ENCODE measurements at places on chromosomes 7 and 10.

- DNase-seq = no peak
These were observed 309.5 kb upstream of the NPVF start for GRCh38 chr7:25537662-25538375.

- DNase-seq = no peak
These were observed 349.8 kb downstream of the NXPH1 start for GRCh38 chr7:8783229-8783628.

DNA sequence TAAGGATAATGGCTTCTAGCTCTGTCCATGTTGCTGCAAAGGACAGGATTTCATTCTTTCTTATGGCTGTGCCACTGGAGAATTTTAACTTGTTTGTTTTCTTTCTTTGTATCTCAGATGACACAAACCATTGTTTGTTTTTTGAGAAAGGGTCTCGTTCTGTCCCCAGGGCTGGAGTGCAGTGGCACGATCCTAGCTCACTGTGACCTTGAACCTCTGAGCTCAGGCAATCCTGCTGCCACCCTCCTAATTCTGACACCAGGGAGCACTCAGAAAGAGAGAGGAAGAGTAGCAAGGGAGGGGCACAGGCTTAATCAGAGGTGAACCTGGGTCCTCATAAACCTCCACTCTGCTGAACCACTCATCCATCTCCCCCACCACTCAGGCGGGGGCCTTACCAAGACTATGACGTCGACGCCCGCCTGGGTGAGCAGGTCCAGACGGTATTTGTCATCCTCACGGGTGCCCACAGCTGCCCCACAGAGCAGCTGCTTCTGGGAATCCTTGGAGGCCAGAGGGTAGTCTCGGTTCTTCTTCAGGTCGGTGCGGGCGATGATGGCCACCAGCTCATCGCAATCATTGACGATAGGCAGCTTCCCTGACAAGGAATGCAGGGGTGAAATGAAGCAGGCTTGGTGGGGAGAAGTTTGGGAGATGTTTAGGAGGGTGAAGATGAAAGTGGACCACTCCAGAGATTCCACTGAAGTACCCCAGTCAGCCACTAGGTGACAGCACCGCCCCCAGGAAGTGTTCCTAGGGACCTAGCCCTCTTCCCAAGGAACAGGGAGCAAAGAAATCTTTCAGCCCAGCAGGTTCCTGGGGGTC, 11.6 kb downstream of the IMPDH1 start:
- peak; percentile 42 for DNase-seq

DNA sequence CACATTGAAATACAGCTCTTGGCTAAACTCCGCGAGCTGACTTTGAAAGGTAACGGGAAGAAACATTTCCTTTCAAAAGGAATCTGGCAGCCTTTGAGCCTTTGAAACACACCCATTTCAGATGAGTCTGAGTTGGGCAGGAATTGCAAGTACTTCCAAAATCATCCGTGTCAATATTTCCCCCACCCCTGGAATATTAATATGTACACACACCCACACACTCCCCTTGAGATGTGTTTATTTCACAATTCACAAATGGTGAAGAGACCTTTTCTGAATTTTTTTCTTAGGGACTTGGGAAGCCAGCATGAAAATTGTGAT, 438.7 kb upstream of the NRP1 start:
- no peak for DNase-seq

DNA sequence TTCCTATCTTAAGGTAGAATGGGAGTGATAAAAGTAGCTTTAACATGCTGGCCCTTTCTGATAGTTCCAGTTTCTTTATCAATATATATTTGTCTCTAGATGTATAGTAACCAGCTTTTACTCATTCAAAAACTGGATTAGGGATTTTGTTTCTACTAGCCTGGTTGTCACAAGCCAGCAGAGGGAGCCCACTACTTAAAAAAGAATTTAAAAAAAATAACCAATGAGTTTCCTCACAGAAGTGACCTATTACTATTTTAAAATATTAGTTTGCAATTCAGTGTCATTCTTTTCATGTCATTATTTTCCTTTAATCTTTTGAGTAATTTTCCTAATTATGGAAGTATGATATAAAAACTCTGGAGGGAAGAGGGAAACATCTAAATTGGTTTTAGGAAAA, 142.1 kb downstream of the PHTF2 start:
- peak; percentile 16 for DNase-seq

GRCh38 chr7:90250601-90251303, 5.8 kb downstream of the CFAP69 start:
- DNase-seq = no peak

GRCh38 chr7:23618241-23618640, 21.1 kb downstream of the CCDC126 start:
- no peak for DNase-seq

DNA sequence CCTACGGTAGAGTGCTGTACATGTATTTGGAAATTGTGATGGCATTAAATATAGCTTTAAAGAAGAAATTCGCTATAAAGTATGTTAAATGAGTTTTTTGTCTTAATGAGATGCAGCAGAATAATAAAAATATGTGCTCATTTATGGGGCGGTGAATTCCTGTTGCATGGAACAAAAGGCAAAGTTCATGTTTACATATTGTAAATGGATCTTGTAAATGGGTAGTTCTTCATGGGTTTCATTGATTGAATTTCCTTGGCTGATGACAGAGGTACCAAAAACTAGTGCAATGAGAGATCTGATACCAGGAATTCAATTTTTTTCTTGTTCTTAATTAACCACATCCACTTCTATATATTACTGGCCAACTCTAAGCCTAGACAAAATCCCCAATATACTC, 284.2 kb downstream of the SUGCT start:
- DNase-seq = no peak

DNA sequence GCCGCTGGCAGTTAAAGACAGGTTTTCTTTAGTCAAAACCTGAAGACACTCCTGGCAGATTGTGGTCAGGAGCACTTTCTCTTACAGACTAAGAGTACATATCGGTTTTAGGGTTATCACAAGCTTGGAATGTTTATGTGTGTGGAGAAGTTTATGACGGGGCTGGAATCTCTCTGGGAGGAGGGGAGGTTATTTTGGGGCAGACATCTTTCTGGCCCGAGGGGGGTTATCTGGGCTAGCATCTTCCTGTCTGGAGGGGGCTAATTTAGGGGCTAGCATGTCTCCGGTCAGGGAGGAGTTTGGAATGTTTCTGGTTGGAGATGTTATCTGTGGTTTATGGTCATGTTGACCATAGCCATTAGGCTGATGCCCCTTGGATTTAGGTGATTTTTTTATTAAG, 141.2 kb upstream of the KIF5B start:
- DNase-seq = no peak

- DNase-seq = no peak
These were observed 75.7 kb downstream of the CDH23 start for GRCh38 chr10:71472466-71472865.

DNA sequence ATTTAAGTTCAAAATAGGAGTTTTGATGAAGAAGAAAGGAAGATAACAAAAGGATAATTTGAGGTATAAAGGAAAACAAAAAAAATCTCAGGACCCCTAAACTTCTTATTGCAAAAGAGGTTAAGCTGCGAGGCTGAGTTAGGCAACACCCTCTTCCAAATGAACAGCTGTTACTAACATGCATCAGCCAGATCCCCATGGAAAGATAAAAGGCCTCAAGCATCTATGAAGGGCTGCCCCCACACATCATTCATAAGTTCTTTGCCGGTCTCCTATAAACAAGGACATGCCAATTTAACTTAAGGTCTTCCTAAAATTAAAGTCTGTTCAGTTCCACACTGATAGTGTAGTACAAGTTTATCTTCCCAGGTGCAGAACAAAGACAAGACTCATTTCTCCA, 75.8 kb upstream of the IMMP2L start:
- no peak for DNase-seq

DNA sequence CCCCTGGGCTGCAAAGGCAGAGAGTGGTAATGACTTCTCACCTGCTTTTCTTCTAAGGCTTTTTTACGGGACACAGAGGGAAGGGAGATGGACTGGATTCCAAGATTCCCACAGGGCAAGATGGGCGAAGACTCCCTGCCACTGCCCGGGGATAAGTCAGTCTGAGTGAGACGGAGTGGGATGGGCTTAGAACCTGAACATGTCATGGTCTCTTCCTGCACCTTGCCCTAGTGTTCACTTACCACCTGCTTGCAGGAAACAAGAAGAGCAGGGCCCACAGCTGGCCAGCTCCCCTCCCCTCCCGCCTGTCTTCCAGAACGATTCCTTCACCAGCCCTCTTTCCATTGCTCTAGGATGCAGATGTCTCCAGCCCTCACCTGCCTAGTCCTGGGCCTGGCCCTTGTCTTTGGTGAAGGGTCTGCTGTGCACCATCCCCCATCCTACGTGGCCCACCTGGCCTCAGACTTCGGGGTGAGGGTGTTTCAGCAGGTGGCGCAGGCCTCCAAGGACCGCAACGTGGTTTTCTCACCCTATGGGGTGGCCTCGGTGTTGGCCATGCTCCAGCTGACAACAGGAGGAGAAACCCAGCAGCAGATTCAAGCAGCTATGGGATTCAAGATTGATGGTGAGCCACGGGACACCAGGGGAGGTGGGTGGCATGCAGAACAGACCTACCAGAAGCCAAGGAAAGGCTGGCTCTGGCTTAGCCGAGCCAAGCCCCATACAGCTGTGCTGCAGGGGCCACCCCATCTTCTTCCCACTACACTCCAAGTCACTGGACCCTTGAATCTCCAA, 1.3 kb downstream of the SERPINE1 start:
- DNase-seq = no peak

DNA sequence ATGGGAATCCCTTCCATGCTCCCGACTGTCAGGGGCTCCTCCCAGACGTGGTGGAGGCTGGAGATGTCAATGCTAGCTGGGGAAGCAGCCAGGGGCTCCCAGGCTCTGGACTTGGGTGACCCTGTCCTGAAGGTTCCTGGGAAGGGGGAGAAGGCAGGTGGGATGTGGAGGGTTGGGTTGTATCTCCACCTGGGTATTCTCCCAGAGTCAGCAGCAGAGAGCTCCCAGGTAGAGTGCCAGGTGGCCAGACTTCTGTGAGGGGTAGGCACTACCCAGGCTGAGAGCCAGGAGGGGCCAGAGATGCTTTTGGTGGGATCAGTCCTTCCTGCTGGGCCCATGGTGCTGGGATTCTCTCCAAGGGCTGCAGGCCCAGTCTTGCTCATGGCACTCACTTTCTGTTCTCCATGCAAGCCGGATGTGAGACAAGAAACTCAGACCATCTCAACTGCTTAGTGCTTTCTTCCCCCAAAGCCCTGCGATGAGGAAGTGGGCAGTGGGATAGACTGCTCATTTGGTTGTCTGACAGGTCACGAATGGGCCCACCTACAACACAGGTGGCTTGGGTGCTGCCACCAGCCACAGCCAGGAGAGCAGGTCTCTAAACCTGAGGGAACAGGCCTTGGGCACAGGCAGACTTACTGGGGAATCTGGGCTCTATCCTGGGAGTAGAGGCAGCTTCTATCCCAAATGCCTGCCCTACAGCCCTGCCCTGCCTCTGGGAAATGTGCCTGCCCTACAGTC, 52.5 kb upstream of the CAMK2B start:
- DNase-seq = no peak

GRCh38 chr10:124099604-124100003, 6.2 kb upstream of the CHST15 start:
- DNase-seq = no peak

DNA sequence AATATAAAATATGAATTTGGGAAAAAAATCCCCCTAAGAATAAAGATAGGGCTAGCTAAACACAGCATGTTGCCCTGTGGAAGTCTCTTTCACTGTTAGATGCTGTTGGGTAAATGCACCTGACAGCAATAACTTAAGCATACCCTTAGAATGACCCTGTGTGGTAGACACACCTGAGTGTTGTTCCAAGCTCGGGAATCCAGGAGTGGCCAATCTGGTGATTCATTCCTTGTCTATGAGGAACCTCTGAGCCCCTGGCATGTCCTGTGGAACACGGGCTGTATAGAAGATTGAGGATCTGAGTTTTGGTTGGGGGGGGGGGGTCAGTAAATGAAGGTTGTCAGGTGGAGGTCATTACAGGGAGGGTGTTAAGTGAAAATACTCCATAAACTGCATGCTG, 730.0 kb upstream of the IGFBP3 start:
- no peak for DNase-seq

- no peak for DNase-seq
These were observed 26.0 kb downstream of the KAT6B start for GRCh38 chr10:74852381-74852780.

DNA sequence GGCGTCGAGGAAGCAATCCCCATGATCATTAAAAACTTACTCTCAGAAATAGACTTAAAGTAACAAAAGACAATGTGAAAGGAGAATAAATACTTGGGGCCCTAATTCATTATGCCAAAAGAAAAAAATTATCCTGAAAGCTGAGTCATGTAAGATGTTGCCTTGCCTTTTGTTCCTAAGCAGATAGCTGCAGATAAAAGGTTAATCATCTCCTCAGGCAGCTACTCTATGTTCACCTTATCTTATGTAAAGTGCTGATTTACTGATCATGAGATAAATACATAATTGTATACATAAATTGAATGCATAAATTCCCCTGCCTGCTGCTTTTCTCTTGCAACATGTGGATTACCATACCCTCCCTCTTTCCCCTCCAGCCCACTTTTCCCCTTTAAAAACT, 28.1 kb upstream of the CREB3L2 start:
- DNase-seq = no peak

GRCh38 chr7:69277366-69277765, 320.9 kb upstream of the AUTS2 start:
- no peak for DNase-seq

DNA sequence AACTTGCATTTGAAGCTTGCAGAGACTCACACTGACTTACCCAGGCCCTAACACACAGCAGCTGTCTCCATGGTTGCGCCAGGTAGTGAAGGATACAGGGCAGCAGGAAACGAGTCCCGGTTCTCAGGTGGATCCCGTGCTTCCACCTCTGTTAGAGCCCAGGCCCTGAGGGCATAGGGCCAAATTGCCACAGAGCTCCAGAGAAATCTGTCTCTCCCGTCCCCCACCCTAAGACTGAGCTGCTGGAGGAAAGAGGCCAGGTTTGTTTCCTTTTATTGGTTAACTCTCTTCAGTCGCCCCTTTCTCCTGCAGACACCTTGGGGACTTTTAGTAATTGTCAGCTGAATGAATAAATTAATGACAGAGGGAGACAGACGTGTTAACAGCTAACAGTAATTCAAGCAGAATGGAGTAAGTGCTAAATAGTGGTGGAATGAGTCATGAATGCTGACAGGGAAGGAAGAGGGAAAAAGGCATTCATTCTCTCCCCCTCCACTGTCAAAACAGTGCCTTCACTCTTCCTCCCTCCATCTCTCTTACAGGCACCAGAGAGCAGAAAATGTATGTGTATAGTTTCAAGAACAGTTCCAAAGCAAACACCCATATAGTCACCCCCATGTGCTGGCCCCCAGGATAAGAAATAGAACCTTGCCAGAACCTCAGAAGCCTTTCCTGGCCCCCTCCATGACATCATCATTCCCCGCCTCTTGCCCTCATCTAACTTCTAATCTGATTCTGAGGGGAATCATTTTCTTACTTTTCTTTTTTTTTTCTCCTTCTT, 16.8 kb upstream of the DLG5 start:
- DNase-seq = no peak

- no peak for DNase-seq
These were observed 1.5 kb downstream of the NRG3 start for GRCh38 chr10:81876253-81877077.

GRCh38 chr7:109752068-109752467, 1182.4 kb downstream of the DNAJB9 start:
- no peak for DNase-seq

- no peak for DNase-seq
These were observed 1.3 kb upstream of the FOXL3 start for GRCh38 chr7:288671-289101.

GRCh38 chr10:109450702-109451101, 472.6 kb downstream of the XPNPEP1 start:
- DNase-seq = no peak
